Retina (tissue), 1 donor: ENCODE measurements at places on chromosomes 1 and 21.

DNA sequence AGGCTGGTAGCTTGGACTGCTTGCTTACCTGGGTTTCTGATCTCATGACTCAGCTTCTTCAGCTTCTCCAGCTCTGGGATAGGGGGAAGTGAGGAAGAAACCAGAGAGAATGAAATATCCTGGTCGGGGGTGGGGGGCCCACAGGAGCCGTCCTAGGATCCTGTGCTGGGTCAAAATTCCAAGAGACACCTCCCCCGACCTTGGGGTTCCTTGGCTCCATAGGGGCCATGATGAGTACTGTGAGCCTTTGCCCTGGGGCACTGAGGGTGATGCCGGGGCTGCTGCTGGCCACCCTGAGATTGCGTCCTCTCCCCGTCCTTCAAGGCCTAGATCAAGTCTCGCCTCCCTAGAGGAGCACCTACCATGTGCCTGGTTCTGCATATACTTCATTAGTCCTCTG is 40.0 kb downstream of the MYOM3 start:
- DNase-seq: no peak

DNA sequence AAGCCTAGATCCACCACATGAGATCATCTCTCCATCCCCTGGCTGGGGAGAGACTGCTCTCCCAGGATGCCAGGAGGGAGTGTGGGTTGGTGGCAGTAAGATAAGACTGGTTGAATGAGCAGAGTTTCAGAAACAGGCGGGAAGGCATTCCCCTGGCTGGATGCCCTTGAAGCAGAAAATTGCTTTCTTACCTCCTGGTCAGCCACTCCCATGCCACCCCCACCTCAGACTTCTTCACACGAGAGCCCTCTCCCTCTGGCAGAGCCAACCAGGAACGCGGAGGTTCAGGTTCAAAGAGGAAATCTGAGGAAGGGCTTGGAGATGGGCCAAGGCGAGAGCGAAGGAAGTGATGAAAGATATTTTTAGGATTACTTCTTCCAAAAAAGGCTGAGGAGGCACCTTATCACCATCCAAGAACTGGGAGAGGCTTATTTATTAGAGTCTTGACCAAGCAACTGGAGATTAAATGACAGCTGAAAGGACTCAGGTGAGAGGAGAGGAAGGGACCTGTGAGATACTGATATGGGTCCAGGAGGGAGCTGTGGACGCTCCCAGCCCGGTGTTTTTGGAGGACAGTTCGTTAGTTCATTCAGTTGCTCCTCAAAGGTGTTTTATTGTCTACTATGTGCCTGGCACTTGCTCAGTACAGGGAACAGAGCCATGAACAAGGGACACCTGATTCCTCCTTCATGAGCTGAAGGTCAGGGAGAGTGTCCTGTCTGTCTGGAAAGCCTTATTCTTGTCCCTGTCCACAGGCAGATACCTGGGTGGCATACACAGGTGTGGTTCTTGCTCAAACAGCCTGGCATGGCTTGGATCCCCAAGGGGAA is 18.9 kb upstream of the SLC26A9 start:
- no peak for DNase-seq

GRCh38 chr1:209556162-209556690 is 27.3 kb upstream of the CAMK1G start:
- DNase-seq: no peak

GRCh38 chr1:7341145-7341905 is 429.8 kb upstream of the VAMP3 start:
- DNase-seq: no peak

- DNase-seq: no peak
These were observed 328.3 kb upstream of the ADGRL2 start for GRCh38 chr1:81472387-81472786.

GRCh38 chr1:32705516-32705915 is 2.9 kb upstream of the SYNC start:
- no peak for DNase-seq

GRCh38 chr1:99751877-99752504 is 14.4 kb downstream of the FRRS1 start:
- no peak for DNase-seq

- DNase-seq: no peak
These were observed 50.6 kb downstream of the DUSP10 start for GRCh38 chr1:221691261-221691660.

GRCh38 chr1:178092878-178093493 is 918 bp upstream of the RASAL2 start:
- no peak for DNase-seq
